Hematopoietic multipotent progenitor cell treated with erythropoietin and hydrocortisone succinate and interleukin-3 and kit ligand, for 4 days (in vitro differentiated cells): ENCODE measurements at places on chromosomes 13 and 19.

DNA sequence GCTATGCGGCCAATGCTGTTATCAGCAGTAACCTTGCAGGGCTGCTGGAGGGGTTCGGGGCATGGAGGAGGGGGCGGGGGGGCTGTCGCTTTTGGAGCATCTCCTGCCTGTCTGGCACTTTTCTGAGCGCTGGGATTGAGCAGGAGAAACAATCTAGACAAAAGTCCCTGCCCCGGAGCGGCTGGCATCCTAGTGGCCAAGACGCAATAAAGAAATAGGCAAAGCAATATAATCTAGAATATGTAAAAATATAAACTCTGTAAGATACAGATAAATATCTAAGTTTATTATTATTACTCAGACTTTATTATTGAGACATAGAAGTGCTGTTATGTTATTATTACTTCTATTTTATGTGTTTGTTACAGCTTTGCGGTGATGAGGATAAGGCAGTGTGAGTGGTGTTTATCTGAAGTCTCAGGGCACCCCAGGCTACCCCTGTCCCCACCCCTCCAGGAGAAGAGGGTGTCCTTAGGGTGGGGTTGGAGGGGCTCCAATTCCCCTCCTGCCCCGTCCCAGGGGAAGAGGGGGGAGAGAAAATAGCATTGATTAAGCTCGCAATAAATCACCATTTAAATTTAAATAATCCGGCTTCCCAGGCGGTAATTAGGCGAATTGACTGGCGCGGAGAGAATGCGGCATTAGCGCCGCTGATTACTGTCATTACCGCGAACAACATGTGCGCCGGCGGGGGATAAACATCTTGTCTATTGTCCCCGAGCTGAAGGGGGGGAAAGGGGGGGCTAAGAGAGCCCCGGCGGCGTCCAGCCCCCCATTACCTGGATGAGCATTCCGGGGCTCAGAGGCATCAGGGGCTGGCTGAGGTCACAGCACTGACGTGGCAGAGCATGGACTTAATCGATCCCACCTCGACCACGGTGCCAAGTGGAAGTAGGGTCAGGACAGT, 3.2 kb downstream of the NPAS1 start:
- no peak for DNase-seq

DNA sequence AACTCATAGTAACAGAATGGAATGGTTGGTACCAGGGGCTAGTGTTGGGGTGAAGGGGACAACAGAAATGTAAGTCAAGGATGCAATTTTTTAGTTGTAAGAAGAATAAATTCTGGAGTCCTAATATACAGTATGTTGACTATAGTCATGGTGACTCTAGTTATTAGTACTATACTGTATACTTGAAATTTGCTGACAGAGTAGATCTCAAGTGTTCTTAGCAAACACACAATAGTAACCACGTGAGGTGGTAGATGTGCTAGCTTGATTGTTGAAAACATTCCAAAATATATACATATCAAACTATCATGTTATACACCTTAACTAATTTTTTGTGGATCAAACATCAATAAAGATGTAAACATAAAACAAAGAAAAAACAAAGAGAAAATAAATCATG, 1345.1 kb upstream of the PCDH20 start:
- no peak for DNase-seq

DNA sequence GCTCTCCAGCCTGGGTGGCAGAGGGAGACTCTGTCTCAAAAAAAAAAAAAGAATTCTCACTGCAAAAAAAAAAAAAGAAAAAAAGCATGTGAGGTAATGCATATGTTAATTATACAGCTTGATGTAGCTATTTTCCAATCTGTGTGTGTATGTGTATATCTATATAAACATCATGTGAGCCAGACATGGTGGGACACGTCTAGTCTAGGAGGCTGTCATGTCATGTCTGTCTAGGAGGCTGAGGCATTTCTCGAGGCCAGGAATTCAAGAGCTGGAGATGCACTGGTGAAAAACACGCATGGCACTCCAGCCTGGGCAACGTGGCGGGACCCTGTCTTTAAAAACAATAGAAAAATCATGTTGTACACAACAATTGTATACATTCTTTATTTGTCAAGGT, 6.9 kb upstream of the SBK3 start:
- no peak for DNase-seq

GRCh38 chr13:23445794-23446193, 12.3 kb upstream of the SACS start:
- no peak for DNase-seq

- DNase-seq: no peak
These were observed 10.7 kb downstream of the CCDC124 start for GRCh38 chr19:17943274-17944221.

DNA sequence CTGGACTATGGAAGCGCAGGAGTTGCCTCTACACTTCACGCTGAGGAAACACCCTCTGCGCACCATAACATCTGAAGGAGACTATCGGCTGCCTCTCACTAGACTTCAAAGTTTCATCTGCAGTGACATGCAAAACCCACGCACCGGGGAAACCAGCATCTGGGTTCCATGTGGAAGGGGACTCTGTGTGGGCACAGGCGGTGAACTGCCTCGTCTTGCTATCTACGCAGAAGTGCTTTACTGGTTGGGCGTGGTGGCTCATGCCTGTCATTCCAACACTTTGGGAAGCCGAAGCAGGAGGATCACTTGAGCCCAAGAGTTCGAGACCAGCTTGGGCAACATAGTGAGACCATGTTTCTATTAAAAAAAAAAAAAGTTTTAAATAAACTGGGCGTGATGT, 116.4 kb downstream of the STK24 start:
- no peak for DNase-seq

DNA sequence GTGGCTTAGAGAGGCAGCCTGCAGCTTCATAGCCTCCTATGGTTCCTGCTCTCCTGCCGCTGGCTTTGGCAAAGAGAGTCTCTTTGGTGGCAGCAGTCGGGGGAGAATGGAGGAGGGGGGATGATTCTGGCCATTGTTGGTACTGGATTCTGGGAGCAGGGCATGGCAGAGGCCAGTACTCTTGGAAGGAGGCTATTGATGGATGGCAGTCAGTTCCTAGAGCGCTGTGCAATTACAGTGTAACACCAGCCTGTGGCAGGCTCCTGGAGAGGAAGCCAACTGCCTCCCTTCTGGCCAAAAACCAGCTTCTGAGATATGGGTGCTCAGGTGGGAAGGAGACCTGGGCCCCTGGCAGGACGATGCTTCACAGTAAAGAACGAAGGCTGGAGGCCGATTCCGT, 47.9 kb upstream of the TMTC4 start:
- no peak for DNase-seq

DNA sequence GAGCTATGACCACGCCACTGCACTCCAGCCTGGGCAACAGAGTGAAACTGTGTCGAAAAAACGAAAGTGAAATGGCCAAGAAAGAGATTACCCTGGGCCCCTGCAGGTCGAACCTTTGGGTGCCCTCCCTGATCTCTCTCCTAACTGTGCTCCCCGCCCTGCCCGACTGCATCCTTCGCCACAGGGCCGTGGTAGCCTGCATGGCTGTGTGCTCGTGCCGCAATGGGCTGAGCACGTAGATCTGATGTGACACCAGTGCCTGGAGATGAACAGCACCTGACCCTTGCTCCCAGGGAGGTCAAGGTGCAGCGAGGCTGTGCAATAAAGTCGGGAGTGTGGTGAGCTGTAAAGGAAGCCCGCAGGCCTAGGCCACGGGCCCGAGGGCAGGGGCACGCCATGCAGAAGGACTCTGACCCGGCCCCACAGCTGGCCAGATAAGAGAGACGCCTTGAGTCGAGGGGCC, 60.2 kb downstream of the PEX11G start:
- no peak for DNase-seq

DNA sequence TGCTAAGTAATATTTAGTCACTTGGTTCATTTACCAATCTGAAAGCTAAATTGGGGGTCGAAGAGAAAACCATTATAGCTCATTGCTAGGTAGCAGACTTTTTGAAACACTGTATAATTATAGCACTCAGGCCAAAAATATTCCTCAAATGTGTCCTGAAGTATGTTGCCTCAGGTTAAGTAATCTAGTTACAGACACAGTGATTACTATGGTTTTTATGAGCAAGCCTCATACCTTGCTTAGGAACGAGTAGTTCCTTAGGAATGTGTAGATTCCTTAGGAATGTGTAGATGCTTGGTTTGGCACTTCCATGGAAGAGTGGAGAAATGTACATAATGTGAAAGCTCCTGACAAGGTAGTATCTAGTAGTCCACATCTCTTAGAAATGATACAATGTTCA, 387.5 kb downstream of the LMO7 start:
- no peak for DNase-seq

GRCh38 chr13:40181203-40181845, 485.1 kb downstream of the FOXO1 start:
- peak; percentile 77 for DNase-seq

DNA sequence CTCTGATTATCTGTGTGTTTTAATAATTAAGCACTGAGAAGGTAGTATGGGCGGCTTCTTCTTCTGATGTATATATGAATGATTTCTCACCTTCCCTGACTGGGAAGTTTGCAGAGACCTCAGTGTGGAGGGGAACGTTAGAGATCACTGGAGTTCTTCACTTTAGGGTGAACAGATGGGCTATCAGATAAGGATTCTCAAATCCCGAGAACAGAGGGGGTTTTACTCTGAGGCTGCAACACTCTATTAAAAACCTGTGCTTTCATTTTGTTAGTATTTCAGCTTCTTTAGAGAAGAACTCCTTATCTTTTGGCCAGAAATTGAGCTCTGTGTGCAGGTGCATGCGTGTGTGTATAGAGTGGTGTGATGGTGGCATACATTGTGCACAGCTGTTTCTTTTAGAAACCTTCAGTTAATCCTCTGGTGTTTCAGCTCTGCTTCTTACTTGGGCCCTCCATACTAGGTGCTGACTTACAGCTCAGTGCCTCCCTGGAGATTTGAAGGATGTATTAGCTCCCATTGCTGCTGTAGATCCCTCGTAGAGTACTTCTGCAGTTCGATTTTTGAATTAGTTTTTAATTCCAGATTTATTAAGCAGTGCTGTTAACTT, 45.3 kb upstream of the PCDH9 start:
- peak; percentile 12 for DNase-seq

DNA sequence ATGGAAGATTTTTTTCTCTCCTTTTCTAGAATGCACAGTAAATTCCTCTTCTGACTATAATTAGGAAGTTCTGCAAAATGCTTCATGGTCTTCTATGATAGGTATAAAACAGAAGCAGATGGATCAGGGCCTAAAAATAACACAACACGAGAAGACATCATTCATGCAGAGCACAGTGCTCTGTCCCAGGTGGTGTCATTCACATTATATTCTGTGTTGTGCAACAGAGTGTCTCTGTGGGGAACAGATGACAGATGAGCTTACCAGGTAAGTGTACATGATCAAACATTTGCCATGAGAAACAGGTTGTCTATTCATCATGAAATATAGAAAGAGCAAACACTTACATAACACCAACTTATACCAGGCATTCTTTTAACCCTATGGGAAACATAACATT, 288.3 kb downstream of the KCTD12 start:
- DNase-seq: no peak

DNA sequence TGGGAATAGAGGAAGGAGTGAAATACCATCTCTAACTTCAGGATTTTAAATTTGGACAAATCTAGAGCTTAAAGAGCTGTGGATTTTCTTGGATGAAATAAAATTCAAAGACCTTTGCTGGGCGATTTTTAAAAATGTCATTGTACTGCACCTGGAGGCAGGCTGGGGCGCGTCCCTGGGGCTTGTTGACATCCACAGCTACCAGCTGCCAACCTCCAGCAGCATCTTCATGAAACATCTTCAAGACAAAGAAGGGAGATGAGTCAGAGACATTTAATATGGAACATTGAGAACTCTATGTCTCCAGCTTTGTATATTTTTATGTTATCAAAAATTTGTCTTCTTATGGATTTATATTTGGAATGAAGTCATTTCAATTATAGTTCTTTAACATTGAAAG, 132.5 kb downstream of the NALCN start:
- DNase-seq: no peak

- peak; percentile 51 for DNase-seq
These were observed 7.7 kb upstream of the LRG1 start for GRCh38 chr19:4547303-4548237.

GRCh38 chr13:21733475-21734263, 62.8 kb downstream of the FGF9 start:
- DNase-seq: no peak

DNA sequence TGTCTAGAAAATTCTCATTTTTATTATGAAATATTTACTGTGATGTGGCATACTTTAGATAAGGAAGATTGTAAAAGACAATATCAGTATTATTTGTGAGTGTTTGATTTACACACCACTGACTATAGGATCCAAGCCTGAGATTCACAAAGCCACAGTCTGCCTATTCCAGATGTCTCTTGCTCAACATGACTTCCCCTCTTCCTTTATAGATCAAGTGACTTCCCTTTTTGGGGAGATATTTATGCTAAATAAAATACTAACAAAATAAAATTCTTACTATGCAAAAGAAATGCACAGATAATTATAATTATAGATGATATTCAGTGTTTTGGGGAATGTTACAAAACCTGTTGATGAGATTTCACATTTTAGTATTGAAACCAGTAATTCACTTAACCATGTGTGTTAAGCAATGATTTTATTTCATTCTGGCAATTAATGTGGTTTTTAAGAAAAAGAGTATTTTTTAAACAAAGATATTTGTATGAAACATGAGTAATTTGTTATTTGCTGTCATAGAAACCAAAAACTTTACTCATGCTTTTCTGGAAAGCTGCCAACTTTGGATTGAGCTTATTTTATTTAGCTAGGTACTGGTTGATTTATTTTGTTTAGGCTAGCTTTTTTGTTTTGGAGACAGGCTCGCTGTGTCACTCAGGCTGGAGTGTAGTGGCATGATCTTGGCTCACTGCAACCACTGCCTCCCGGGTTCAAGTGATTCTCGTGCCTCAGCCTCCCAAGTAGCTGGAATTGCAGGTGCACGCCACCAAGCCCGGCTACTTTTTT, 13.7 kb upstream of the GPR183 start:
- DNase-seq: peak; percentile 74

DNA sequence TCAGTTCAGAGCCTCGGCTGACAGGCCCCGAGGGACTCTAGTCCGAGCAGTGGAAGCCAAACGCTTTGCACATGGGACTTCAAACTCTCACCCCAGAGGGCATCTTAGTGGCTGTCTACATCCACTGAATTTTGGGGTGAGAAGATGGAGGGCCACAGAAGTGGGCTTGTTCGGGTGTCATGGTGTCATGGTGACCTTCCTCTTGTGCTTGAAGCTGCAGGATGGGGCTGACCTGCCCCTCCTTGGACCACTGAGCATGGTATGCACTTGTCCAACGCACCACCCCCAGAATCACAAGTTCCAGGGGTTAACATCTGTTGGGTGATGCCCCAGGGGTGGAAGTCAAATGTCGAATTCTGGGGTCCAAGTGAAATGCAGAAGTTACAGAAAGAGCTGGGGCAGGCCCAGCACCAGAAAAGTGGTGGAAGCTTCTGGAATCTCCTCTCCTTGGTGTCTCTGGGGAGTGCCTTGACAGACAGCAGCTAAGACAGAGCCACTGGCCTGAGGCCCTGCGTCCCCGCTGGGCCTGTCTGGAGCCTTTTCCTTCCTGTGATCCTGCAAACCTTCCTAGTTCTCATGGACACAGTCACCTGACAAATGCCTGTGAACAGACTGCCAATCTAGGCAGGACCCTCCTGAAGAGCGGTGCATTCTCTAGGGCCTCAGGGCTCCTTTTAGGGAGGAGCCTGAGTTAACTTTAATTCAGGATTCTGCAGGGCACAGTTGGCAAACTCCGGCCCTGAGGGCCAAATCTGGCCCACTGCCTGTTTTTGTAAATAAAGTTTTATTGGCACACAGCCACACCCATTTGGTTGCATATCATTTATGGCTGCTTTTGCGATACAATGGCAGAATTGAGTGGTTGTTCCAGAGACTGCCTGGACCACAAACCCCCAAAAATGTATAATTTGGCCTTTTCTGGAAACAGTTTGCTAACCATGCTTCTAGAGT, 65.1 kb upstream of the RANBP3 start:
- DNase-seq: no peak

- no peak for DNase-seq
These were observed 442.4 kb downstream of the TSHZ3 start for GRCh38 chr19:30906871-30907270.
